Common myeloid progenitor, CD34-positive (primary cell): ENCODE measurements at places on chromosomes 4 and X.

DNA sequence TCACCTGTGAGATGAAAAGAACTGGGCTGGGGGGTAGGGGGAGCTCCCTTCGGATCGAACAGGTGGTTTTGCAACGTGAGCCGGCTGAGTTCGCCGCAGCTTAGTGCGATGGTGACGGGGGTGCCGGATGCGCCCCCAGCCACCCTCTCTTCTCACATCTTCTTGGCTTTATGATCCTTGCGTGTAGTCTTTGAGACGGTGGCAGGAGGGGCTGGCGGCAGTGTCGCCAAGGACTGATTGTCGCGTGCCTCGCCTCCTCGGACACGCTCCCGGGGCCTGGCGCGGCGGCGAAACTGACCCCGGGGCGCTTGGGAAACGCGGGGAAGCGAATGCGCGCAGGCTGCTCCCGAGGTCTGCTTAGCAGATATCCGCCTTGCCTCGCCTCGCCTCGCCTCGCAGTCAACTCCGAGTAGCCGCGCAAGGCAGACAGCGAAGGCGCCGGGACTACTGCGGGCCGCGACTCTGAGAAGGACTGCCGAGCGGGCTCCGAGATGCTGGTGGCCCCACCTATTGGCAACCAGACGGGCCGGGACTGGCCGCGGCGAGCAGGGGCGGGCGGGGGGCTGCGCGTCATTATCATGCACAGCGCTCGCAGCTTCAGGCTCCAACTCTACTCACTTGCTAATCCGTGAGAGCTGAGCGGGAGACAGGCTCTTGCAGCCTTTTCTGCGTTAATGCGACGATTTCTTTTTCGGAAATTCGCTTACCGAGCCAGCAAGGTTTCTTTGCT lies 1.5 kb downstream of the GRID2 start:
- DNase-seq, result peak; percentile 67

GRCh38 chrX:24682739-24683432 lies 10.8 kb upstream of the POLA1 start:
- no peak for DNase-seq

GRCh38 chrX:17098516-17099247 lies 152.2 kb downstream of the REPS2 start:
- no peak for DNase-seq

- DNase-seq, result peak; percentile 3
Measured at GRCh38 chrX:69504626-69505612, 793 bp downstream of the NALF2 start.

DNA sequence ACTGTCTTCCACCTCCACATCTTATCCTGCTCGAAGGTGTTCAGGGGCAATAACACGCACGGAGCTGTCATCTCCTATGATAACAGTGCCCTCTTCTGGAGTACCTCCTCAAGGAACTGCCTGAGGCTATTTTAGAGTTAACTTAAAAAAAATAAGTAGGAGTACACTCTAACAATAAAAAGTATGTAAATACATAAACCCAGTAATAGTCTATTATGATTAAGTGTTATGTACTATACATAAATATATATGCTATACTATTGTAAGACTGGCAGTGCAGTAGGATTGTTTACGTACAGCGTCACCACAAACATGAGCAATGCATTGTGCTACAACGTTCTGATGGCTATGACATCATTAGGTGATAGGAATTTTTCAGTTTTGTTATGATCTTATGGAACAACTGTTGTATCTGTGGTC lies 34.5 kb upstream of the TLR2 start:
- DNase-seq, result no peak

- DNase-seq, result no peak
Measured at GRCh38 chrX:6968231-6968630, 179.3 kb upstream of the STS start.

DNA sequence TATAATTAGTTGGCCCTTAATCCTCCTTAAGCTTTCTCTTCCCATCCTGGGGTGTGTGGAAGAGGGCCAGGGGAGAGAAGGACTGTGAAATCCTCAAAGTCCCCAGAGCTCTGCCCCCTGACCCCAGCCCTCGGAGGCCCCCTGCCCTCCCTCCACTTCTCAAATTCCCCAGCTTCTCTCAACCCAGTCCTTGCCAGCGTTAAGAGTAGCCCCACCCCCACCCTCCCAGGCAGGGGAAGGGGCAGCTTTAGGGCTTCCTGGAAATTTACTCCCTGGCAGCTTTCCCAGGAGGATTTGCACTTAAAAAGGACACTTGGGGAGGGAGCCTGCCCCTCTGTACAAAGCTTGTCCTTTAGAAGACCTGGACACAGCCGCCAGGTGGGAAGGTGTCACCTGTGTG lies 11.8 kb upstream of the CD40LG start:
- no peak for DNase-seq

GRCh38 chr4:96874657-96875056 lies 1034.8 kb downstream of the PDHA2 start:
- DNase-seq, result no peak

- DNase-seq, result no peak
Measured at GRCh38 chr4:60809486-60809800, 390.7 kb upstream of the ADGRL3 start.

- DNase-seq, result no peak
Measured at GRCh38 chr4:23038626-23039491, 346.1 kb downstream of the GBA3 start.

DNA sequence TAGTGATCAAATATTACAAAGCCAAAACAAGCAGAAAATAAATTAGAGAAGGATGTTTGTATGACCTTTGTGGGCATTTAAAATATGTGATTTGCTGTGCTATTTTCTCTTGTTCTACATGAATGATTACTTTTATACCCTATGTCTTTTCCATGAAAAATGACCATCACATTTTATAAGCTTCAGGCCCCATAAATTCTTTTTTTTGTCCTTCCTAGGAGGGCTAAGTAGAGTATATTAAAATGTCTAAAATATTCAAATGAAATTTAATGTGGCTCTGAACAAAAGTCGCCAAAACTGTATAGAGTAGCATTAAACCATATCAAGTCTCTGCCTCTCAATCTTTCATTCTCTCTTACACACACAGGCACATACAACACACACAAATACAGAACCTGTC lies 15.9 kb upstream of the EMCN start:
- DNase-seq, result no peak

DNA sequence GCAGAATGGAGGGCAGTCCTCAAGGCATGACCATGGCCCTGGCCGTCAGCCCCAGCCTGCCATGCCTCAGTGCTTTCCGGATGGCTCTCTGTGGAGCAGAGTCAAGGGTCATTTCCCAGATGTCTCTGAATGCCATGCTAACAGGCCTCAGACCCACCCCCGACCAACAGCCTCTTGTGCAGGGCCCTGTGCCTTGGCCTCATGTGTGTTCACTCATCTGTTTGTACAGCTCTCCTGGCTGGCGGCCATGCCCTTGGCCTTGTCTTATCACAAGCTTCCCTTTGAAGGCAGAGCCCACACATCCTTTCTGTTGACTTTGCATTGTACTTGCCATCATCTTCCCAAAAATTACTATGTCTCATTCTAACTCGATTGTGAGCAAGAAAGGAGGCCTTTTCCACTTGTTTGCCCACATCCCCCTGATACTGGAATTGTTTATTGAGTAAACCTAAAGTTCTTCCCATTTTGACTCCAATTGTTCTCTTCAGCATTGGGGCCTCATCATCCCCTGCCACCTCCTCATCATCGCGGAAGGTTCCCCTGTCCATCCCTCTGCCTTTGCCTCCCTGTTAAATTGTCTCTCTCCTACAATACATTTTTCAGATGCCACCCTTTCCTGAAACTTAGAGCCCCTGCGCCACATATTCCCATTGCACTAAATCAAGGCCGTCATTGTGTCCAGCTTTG lies 6.3 kb downstream of the CA5B start:
- no peak for DNase-seq

- DNase-seq, result no peak
Measured at GRCh38 chr4:3613967-3614730, 81.9 kb upstream of the LRPAP1 start.

GRCh38 chr4:72063726-72064125 lies 31.9 kb downstream of the NPFFR2 start:
- DNase-seq, result no peak

- DNase-seq, result peak; percentile 54
Measured at GRCh38 chrX:125398959-125399440, 79.3 kb downstream of the TEX13C start.

GRCh38 chr4:106315476-106315967 lies 487 bp downstream of the TBCK start:
- peak; percentile 66 for DNase-seq

DNA sequence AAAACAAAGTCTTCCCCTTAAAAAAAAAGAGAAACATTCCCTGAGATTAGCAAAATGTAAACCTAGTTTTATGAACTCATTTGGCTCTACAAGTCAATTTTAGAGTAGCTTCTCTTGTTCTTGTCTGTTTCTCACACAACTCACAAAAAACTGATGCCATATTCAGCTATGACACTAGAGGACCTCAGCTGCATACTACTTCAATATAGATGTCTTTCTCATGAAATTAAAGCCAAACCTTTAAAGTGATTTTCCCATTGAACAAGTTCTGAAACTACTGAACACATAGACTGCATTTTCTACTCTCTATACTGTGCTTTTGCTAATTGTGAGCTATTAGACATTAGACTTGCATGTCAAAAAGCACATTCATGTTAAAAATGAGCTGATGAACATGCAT lies 49.8 kb downstream of the TBCK start:
- DNase-seq, result peak; percentile 38

GRCh38 chrX:150262456-150262855 lies 100.7 kb upstream of the MAMLD1 start:
- DNase-seq, result no peak

GRCh38 chrX:130261296-130261893 lies 7.3 kb downstream of the ZNF280C start:
- DNase-seq, result no peak

- DNase-seq, result no peak
Measured at GRCh38 chr4:158724637-158725036, 1.4 kb upstream of the PPID start.

DNA sequence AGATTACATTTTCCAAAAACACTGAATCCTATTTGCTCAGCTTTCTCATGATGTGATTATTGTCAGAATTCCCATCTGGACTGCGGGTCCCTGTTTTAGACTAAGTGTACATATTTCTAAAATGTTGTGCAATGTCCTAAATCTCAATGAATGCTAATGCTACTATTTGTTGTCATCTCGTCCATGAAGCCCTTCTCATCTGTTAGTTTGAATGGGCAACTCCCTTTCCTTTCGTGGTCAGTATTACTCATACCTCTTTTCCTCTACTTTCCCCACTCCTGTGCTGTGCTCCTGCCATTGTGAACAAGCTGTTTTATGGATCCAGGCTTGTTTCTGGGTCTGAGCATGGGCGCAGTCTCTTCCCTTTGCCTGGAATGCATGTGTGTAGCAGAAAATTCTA lies 91.0 kb downstream of the MID1 start:
- DNase-seq, result no peak

- peak; percentile 12 for DNase-seq
Measured at GRCh38 chrX:22063284-22063683, 31.2 kb downstream of the PHEX start.

DNA sequence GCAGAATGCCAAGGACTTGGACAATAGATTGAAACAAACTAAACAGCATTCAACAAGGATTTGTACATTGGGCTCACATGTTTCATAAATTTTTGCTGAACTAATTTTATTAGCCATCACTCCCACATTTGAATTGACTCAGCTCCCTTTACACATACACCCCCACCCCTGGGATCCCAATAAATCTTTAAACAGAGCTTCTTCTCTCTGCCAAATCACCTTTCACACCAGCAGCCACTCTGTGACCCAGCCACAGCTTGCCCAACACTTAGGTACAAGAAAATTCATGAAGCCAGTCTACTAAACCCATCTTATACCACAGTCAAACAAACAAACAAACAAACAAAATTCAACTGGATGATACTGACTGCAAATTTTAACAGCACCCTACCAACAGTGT lies 21.6 kb downstream of the PHKA2 start:
- no peak for DNase-seq

GRCh38 chr4:102263024-102263787 lies 82.1 kb downstream of the SLC39A8 start:
- DNase-seq, result peak; percentile 53

GRCh38 chr4:7822877-7823276 lies 116.8 kb downstream of the AFAP1 start:
- no peak for DNase-seq

- DNase-seq, result no peak
Measured at GRCh38 chr4:18847249-18847890, 825.8 kb upstream of the LCORL start.

DNA sequence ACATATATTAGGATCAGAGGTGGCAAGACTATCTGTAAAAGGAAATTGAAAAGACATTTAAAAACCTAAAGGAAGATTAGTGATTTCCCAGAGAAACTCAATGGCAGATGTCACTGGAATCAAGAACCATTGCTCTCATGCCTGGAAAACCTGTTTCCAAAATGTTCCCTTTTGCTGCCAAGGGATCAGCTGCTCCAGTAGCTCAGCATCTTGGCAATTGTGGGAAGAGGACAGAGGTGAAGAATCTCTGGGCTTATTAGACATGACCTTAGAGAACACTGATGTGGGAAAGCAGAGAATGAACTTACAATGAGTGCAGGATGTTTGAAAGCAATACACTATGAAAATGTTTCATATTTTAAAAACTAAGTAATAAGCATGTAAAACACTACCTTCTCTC lies 98.3 kb downstream of the SHROOM3 start:
- no peak for DNase-seq
